ENCODE measurements at places on chromosomes 5 and 9. TPM values are rescaled to one million over a fixed set of nuclear protein-coding genes. Genes with fewer than 3 reads are reported as not detected.

The CDH12 gene
- 0.16 TPM for total RNA-seq

The WDR38 gene
- total RNA-seq: not detected

The TMOD1 gene
- not detected for total RNA-seq

The CARD19 gene
- 41.2 TPM for total RNA-seq

The CAMK2A gene
- 0.65 TPM for total RNA-seq

The PRR16 gene
- total RNA-seq: 42.9 TPM

Data from hair follicle dermal papilla cell (primary cell).